ENCODE measurements at places on chromosomes 7 and 10.

DNA sequence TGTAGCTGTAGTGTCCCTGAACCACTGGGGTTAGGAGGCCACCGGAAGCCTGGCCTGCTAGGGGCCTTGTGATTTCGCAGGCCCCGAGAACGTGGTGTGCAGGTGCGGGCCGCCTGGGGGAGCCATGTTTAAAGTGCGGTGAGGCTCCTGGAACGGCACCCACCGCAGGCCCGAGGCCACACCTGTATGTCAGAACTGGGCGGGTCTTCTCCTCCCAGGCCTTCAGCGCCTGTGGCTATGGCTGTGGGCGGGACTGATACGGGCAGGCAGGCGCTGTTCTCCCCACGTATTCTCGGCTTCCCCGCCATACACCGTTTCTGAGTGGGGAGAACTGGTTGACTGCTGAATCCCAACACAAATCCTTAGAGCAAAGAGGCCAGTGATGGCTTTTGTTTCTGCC is 74.8 kb downstream of the DNAJB6 start:
- peak; percentile 42 for DNase-seq

DNA sequence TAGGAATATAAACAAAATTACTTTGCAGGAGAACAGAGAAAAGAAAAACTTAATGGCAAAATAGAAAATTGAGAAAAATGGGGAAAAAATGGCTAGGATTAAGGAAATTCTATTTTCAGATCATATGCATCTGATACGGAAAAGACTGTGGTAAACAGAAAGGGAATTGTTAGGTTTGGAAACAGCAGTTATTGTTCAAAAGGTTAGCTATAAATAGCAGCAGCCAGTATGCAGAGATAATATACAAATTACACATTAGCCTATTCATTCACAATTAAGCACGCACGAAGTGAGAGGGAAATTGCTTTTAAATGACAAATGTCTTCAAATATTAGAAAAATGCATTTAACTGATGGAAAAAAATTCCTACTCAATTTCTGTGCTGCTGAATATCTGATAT is 224.1 kb upstream of the FAM3C start:
- no peak for DNase-seq

DNA sequence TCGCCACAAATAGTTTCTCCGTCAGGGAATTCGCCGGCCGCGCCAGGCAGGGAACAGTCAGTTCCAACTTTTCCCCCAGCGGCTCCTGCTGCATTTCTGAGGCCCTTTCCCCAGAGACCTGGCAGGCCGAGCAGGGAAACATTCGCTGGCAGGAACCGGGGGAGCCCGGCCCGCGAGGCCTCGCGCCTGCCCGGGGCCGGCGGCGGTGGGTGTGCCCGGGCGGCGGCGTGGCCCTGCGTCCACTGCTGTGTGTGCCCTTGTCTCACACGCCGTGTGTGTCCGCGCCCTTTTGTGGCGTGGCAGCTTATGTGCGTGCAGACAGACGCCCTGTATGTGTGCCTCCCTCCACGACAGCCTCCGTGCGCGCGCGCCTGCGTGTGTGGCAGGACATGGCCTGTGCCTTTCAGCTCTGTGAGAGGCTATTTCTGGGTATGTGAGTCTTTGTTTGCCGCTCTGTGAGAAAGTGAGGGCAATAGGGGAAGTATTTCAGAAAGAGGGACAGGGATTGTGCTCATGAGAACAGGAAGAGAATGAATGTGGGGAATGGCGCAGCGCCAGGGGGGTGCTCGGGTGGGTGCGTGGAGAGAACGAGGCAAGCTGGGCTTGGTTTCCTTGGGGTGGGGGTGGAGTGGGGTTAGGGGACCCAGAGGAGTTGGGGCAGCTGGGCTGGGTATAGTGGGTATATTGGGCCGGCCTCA is 689 bp upstream of the SMARCD3 start:
- DNase-seq = peak; percentile 42

GRCh38 chr10:91374052-91374451 is 36.1 kb upstream of the HECTD2 start:
- DNase-seq = no peak

DNA sequence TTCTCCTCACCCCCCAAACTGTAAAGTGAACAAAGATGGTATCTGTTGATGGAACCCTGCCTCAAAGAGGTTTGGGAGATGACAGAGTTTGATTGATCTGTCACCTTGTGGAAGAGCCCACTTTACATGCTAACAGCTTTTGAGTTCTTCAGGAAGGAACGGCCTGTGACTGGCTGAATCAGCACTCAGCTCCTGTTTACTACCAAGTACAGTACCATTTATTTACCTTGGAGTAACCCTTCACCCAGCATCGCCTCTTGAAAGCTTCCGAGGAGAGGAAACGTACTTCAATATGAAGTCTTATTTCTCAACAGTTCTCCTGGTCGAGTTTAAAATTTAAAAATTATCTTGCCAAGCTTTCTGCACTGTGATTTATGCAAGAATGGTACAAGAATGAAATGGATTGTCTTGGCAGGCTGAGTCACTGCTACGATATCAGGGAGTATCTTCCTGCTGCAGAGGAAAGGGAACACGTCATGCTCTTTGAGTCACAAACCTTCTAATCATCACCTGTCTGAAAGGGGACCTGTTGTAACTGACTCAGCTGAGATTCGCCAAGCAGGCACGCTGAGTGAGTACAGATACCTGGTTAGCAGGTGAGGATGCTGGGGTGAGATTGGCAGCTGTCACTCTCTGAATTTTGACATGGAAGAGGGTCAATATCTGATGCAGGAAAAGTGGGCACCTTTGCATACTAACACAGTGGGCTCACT is 30.1 kb downstream of the KLF6 start:
- no peak for DNase-seq

GRCh38 chr10:62027841-62028501 is 126.5 kb downstream of the ARID5B start:
- no peak for DNase-seq

GRCh38 chr10:1754506-1755153 is 17.3 kb upstream of the ADARB2 start:
- DNase-seq = no peak

GRCh38 chr10:82210331-82210730 is 335.3 kb downstream of the NRG3 start:
- no peak for DNase-seq

DNA sequence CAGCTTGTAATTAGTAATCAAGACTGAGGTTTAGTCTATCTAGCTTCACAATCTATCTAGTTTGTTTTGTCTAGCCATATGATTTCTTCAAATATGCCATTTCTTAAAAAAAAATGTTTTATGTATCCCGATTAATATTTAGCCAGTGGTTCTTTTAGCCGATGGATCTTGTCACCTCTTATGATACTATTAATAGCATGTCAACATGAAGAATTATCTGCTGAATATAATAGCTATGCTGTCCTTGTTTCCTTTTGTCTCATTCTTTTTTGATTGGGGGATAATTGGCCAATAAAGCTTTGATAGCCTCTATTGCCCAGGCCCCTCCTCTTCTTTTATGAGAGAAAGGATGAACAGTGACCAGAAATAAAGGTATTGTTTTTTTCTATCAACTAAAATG is 32.8 kb downstream of the PTEN start:
- no peak for DNase-seq

DNA sequence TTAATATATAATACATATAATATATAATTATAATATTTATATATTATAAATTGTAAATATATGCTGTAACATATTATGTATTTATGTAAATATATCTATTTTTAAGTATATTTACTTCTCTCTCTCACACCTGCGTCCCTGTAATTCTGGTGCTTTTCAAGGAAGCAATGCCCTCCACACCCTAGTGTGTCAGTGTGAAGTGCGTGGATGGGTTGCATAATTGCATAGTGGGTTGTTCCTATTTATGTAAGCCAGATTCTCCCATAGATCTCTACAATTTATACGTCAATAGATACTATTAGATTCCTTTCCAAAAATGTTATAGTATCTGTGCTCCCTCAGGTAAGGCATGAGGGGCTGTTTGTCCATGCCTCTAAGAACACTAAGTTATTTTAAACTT is 49.9 kb upstream of the CPN1 start:
- DNase-seq = no peak

GRCh38 chr10:101563007-101563406 is 25.1 kb downstream of the POLL start:
- DNase-seq = no peak

DNA sequence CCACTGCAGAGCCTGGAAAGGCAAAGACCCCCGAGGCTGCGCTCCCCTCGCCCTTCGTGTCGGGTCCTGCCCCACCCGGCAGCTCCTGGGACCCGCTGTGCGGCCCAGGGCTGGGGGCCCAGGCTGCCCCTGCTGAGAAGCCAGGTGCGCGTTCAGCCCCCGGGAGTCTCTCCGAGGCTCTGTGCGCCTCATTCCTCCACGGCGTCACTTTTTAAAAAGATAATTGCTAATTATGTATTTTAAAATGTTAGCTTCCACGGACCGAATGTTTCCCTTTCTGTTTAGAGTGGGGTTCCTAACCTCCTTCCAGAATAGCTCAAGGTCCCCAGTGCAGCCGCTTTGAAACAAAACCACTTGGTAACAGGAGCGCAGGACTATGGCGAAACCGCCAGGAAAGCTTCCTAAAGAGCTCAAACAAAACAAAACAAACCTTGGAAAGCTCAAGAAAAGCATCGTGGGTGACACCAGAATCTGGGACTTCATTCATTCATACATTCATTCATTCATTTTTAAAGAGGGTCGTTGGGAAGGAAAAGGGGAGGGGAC is 45.6 kb downstream of the PDIA4 start:
- DNase-seq = no peak

- DNase-seq = no peak
Measured at GRCh38 chr7:28112012-28112411, 68.6 kb downstream of the JAZF1 start.

GRCh38 chr7:18126281-18126680 is 98.6 kb upstream of the PRPS1L1 start:
- no peak for DNase-seq

DNA sequence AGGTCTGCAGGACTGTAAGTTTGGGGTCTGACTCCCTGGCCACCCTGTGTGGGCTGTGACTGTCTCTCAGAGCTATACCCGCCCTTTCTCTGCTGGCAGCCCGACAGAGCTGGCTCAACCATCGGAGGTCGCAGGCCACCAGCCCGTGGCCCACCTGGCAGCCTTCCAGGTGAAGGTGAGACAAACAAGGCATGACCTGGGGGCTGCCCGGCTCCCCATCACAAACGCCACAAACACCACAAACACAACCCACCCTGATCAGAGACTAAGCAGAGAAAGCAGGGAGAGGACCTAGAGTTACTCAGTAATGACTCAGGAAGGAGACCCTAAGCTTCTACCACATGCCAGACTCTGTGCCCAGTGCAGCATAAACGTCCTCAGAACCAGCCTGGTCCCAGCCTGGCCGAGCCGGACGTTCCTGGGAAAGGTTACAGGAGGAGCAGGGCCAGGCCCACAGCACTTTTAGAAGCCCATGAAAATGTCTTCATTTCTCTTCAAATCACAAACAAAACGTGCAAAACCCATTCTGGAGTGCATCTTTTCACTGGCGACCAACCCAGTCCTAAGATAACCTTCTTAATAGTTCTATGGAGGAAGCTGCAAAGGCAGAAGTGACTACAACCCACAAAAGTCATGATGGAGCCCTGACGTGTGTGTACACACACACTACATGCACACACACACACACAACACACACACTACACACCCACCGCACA is 66.8 kb downstream of the MKI67 start:
- peak; percentile 42 for DNase-seq

DNA sequence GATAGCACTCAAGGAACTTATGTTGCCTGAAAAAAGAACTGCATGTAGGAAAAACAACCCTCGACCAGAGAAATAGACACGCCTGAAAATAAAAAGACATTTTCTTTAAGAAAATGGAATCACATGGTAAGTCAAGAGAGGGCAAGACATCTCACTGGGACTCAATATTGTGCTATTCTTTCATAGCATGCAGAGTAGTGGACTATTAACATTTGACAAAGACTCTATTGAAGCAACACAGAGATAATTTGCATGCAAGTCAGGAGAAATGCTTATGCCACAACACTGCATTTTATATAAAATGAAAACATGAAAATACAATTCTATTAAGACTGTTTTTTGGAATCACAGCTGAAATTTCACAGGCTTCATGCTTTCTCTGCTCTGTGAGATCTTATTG is 77.9 kb upstream of the RHOBTB1 start:
- no peak for DNase-seq

GRCh38 chr7:144834641-144835144 is 1.2 kb downstream of the TPK1 start:
- DNase-seq = peak; percentile 35

- DNase-seq = no peak
Measured at GRCh38 chr10:61901829-61902444, 438 bp downstream of the ARID5B start.

DNA sequence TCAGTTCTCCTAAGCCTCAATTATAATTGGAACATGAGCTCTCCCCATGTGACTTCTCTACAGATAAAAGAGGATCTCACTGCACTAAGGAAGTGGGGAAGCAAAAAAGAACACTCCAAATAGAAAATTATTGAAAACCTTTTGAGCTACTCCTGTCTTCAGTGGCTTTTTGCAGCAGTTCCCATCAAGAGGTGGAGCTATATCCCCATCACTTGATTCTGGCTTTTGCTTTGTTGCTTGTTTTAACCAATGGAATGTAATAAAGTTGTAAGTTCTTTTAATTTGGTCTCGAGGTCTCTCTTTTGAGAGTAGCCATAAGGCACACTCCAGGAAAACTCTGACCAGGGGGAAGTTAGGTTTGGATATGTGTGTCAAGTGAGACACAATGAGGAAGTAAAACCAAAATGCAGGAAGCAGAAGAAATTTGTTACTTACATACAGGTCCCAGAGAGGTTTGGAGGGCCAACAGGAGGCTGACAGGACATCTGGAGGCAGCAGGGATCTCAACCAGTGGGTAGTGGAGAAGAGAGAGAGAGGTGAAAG is 569.4 kb downstream of the HTR7 start:
- no peak for DNase-seq

GRCh38 chr7:32059289-32060011 is 10.8 kb downstream of the PDE1C start:
- no peak for DNase-seq

DNA sequence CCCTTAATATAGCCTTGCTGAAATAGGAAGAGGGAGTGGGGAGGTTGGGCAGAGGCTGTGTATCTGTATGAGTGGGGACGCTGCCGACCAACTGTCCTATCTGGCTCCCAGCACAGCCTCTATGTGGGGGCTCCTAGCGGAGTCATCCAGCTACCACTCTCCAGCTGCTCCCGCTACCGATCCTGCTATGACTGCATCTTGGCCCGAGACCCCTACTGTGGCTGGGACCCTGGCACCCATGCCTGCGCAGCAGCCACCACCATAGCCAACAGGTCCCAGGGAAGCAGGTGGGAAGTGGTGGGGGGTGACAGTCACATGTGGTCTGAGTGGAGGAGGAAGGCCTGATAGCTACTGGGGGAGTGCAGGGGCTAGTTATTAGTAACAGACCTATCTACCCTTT is 6.6 kb downstream of the MRPL43 start:
- DNase-seq = no peak

- no peak for DNase-seq
Measured at GRCh38 chr7:115827305-115828045, 203.1 kb downstream of the TFEC start.

- no peak for DNase-seq
Measured at GRCh38 chr10:36003688-36004087, 361.6 kb upstream of the FZD8 start.

DNA sequence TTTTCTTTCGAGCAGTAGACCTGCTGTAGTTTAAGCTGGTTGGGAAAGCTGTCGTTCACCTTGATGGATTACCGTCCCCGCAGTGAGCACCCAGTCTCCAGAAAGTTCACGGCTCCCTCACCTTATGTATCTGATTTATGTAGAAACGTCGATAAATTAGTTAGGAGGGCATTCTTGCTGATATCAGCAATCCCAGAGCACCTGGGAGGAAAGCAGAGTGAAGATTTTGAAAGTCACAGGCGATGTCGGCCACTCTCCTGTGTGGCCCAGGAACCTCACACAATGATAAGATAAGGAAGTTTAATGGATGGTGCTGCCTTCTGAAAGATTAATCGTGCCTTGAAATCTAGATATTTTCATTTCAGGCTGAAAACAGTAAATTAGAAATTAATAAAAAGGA is 336.8 kb downstream of the DPP6 start:
- DNase-seq = no peak
